ELR (cell line): ENCODE measurements at places on chromosomes 16 and 17.
A peak's percentile ranks its signal among the peaks of the same experiment; 100 is the strongest.

DNA sequence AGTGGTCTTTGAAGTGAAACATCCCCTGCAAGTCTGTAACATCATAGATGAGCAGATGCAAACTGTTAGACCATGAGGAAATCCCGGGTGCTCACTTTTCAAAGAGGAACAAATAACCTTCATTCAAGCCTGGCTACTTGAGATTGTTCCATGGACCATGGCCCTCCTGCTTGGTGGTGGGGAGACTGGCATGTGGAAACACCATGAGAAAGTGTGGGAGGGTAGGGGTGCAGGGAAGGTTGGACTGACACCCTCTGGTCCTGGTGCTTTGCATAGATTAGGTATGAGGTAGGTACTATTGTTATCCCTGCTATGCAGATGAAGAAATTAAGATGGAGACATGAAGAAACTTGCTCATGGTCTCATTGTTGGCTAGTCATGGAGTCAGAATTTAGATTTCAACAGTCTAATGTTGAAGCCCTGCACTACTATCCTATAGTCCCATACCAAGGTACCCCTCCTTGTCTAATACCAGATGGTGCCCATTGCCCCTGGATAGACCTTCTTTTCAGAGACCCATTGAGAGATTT lies 59.0 kb downstream of the SPACA3 start:
- no peak for DNase-seq

GRCh38 chr16:67562918-67563707 lies 787 bp downstream of the CTCF start:
- peak; percentile 67 for DNase-seq

GRCh38 chr17:55190748-55191147 lies 74.0 kb upstream of the HLF start:
- DNase-seq: no peak

- DNase-seq: peak; percentile 47
Observed at GRCh38 chr17:58755577-58756245, at the start of gene PPM1E. PPM1E (plus strand) TSS chr17:58755854.

DNA sequence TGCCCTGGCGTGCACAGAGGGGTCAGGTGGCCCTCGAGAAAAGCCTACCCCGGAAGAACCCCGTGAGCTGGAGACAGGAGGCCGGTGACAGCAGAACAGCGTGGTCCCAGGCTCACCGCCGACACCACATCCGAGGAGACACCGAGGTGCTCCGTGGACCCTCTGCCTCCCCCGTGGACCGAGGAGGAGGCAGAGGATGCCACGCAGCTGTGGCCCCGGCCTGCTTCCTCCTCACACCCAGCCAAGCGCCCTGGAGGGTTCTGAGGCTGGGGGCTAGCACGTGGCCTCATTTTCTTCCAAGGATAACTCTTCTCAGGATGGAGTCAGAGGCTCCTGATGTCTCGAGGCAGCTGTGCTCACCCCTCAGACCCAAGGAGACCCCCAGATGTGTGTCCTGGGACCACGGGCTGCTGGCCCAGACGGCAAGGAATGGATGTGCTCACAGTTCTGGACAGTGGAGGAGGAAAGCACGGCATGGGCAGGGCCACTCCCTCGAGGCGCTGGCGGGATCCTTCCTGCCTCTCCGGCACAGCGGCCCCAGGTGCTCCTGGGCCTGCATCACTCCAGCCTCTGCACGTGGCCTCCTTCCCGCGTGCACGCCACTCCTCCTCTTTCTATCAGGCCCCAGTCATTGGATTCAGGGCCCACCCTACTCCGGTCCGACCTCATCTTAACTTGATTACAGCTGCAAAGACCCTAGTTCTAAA lies 4.4 kb upstream of the PVALEF start:
- DNase-seq: no peak

DNA sequence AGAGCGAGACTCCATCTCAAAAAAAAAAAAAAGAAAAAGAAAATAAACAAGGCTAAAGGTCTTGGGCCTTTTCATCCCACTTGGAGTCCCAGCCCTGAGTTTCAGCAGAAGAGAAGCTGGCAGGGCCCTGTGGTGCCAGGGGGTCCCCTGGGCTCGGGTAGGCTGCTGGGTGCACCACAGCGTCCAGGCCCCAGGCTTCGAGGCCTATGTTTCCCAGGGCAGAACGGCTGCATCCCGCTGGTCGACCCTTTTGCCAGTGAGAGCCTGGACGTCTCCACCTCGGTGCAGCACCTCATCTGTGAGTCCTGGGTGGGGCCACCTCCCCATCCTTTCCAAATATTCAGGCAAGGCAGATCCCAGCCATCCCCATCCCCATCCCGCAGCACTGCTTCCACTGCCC lies 2.2 kb downstream of the TMEM235 start:
- DNase-seq: no peak

DNA sequence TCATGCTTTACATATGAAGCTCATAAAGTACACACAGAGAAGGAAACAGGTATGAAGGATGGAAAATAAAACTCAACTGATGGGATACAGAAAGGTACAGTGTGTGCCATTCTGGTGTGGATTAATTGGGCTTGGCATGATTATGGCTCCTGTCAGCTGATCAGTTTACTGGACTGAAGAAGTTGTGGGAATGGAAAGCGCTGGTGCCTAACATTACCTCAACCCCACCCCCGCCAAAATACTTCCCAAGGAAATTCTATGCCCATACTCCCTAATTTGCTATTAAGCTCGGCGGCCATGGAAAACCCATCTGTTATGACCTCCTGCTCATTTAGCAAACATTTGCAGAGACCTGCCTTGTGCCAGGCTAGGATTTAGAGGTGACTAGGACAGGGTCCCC lies 16.6 kb upstream of the PMFBP1 start:
- no peak for DNase-seq

DNA sequence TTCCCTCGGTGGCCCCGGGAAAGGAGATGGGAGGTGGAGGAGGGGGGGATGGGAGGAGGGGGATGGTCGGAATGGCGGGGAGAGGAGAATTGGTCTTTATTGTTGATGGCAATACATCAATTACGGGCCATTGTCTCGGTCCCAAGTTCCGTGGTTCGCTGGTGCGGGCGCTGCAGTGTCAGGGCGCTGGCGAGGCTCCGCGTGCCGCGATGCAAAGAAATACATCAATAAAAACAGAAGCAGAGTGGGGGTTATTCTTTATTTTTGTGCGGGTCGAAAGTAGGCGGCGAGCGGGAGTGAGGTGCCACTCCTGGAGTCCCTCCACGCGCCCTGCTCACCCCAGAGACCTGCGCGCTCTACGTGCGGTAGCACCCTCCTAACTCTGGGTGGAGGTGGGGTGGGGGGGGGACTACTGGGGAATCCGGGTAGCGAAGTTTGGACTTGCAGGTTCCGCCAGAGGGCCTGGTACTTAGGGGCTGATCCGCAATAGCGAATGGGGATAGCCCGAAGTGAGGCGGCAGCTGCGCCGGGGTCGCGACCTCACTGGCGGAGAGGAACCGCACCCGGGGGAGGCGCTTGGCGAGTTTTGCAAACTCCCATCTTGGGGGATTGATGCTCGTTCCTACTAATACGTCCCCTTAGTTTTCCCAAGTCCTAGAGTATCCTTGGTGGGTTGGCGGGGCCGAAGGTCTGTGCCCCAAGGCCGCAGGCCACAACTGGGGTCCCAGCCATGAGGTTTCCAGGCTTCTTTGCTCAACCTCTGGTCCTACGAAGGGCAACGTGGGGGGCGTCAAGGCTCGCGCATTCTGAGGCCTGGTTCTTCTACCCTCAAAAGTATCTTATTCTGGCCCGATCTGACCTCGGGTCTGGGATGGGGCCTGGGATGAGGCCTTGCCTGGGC lies 3.5 kb upstream of the SALL1 start:
- DNase-seq: no peak

GRCh38 chr16:66901626-66902025 lies 17.1 kb downstream of the CDH16 start:
- DNase-seq: no peak

- DNase-seq: peak; percentile 26
Observed at GRCh38 chr16:85402910-85403692, 210.0 kb upstream of the GSE1 start.

GRCh38 chr17:8468127-8468526 lies 32.4 kb downstream of the NDEL1 start:
- no peak for DNase-seq

DNA sequence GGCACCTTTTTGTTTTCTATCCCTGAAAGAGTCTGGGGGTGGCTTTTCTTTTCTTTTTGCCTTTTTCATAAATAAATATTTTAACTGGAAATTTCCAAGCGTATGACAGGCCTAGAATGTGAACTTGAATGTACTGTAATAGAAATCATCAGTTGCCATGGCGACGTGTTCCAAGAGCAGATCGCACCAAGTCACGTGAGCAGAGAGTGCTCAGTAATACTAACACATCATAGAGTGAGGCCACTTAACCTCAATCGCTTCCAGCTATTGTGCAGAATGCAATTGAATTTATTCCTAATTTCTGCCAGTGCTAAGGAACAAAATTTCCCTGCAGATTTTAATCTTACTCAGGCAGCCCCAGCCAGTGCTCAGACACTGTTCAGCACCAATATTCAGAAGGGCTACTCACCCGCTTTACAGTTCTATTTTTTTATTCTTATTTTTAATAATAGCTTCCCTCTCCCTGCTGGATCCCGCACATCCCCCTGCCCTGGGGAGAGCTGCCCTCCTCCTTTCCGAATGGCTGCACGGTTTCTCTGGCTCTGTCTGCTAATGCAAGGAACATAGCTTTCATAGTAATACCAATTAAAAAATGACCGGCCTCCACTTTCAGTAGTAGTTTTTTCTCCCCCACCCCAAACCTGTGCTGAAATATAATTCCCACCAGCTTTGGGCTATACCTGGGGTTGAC lies 26.2 kb upstream of the PMFBP1 start:
- DNase-seq: peak; percentile 56

- DNase-seq: no peak
Observed at GRCh38 chr16:17770104-17770503, 299.3 kb upstream of the XYLT1 start.

GRCh38 chr17:59617156-59617732 lies 2.5 kb upstream of the CLTC start:
- DNase-seq: peak; percentile 33

- DNase-seq: no peak
Observed at GRCh38 chr17:50887705-50888245, 21.6 kb upstream of the TOB1 start.

GRCh38 chr17:20207262-20207985 lies 198.3 kb downstream of the SPECC1 start:
- no peak for DNase-seq

- no peak for DNase-seq
Observed at GRCh38 chr17:16155536-16155935, 59.8 kb downstream of the NCOR1 start.

DNA sequence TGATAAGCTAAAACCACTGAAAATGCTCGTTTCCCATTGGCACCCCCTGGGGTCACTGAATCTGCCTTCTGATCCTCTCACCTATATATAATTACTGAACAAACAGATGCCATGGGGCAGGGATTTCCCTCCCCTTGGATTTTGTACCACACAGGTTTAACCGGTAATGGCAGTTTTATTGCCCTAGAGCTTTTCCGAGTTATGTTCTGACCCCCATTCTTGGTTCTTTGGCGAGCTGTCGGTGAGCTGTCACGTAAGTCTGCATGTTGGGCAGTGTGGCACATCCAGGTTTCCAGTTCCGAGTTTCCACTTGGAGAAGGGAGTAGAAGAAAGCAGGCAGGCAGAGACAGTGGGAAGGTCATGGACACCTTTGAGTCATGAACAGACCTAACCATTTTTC lies 7.1 kb downstream of the TMEM97 start:
- DNase-seq: no peak

- DNase-seq: no peak
Observed at GRCh38 chr16:14042706-14043105, 28.4 kb upstream of the MRTFB start.

GRCh38 chr17:38748149-38748891 lies at the start of gene PCGF2:
PCGF2 (minus strand) TSS chr17:38748336; CDS start chr17:38740402, 7,934 bp downstream.
- DNase-seq: peak; percentile 94

DNA sequence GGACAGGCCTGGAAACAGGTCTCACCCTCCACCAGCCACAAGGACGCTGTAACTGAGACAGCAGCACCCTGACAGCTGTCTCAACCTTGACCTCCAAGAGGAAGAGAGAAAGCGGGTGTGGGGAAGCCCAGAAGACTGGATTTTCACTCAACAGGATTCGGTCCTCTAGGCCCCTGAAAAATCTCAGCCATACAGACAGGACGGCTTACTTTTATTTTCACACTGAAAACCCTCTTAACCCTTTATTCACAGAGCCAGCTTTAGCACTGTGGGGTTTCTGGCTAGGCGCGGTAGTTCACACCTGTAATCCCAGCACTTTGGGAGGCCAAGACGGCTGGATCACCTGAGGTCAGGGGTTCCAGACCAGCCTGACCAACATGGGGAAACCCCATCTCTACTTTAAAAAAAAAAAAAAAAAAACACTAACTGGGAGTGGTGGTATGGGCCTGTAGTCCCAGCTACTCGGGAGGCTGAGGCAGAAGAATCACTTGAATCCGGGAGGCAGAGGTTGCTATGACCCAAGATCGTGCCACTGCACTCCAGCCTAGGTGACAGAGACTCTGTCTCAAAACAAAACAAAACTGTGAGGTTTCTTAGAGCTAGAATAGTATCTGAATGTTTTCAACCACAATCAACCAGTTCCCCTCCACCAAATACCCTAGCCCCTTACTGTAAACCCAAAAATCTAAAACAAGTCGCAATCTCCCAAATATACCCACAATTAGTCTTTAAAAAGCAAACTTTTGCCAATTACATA lies 5.3 kb downstream of the ANKRD11 start:
- no peak for DNase-seq

DNA sequence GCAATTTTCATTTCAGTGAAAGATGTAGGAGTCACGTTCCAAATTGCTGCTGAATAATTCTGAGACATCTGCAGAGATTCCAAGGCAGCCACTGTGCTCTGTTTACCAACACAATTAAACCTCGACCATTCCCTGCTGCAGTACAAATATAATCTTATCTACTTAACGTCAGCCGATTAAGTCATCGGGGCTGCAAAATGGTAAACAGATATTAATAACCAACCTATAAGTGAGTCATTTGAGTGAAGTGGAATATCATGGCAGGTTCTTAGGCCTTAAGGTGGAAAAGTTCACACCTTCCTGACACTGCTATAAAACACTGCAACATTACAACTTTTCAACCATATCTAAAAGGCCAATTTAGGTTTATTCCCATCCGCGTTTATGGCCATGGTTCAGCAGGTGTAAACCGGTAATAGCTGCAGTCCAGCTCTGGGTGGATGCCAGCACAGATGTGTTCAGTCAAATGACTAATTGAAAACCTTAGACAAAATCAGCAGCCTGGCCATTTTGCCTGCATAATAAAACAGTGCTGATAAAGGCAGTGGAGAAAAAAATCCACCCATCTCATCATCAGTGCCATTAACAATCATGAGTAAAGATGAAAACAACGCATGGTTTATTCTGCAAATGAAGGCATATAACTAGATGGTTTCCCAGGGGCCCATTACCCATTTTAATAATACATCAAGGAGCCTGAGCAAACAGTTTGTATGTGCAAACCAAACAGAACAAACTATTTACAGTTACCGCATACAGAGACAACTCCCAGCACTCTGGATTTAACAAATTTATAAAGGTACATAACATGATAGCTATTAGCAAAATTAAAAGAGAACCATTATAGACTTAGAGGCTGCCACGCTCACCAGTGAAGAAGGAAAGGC lies 202.9 kb upstream of the IRX3 start:
- no peak for DNase-seq

GRCh38 chr17:21351366-21352065 lies 24.6 kb upstream of the KCNJ12 start:
- DNase-seq: no peak

GRCh38 chr16:54286366-54287130 lies at the start of gene IRX3:
IRX3 (minus strand) TSS chr16:54286787; CDS start chr16:54286050, 737 bp downstream.
- DNase-seq: peak; percentile 95

- DNase-seq: peak; percentile 34
Observed at GRCh38 chr17:1736348-1737281, 6.1 kb upstream of the SERPINF2 start.
